ENCODE measurements at places on chromosomes 4 and X.

DNA sequence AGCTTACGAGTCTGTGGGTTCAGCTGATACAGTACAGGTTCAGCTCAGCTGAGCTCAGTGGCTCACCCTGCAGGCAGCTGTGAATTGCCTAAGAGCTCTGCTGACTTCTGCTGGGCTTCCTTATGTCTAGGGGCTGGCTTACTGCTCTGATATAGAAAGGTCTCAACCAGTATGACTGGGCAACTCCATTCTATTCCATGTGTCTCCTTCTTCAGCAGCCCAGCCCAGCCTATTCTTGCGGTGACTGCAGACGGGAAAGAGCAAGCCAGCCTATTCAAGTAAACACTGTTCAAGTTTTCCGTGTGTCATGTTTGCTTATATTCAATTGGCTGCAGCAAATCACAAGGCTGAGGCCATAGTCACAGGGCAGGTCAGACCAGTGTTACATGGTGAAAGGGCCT lies 615.4 kb upstream of the ZFP42 start:
- no peak for DNase-seq

DNA sequence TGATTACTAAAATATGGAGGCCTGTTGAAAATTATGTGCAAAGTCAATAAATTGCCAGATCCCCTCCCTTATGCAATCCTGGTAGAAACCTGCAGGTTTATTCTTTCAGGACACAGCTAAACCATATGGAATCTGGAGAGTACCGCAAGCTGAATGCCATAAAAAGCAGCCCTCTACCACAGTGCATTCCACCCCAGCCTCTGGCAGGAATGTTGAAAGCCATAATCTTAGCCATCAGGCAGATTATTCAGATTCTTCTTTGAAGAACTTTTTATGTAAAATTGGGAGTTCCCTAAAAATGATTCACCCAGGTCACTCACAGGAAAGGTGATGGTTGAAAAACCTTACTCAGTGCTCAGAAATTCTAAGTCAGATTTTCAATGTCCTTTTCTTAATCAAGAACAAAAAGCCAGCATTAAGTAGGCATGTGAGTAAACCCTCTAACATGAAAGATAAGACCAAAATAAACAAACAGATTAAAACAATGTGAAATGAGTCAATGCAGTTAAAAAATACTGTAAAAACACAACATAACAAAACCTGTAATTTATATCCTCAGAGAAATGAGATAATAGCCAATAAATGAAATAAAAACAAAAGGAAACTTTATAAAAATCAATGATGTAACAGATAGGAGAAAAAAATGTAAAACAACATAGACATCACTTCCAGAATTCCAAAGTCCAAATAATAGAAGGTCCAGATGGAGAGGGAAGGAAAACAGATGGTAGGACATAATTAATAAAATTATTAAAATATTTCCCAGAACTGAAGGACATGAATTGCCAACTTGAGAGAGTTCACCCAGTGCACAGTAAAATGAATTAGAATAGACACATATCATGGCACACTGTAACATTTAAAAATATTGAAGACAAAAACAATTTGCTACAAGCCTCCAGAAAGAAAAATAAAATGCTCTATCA lies 226.9 kb downstream of the FSTL5 start:
- no peak for DNase-seq

- DNase-seq, result no peak
Measured at GRCh38 chr4:72390409-72390808, 178.6 kb downstream of the ADAMTS3 start.

DNA sequence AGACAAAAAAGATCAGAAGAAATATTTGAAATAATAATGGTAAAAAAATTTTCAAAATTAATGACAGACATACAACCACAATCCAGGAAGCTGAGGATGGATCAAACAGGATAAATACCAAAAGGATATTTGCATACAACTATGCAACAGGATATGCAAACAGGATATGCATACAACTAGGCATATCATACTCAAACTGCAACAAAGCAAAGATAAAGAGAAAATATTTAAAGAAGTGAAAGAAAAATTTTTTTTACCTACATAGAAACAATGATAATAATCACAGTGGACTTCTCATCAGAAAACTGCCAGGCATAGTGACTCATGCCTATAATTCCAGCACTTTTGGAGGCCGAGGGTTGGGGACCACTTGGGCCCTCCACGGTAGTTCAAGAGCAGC lies 11.3 kb upstream of the DHX15 start:
- no peak for DNase-seq

GRCh38 chr4:46946919-46947536 lies 38.0 kb upstream of the COX7B2 start:
- no peak for DNase-seq

GRCh38 chr4:2256156-2256731 lies 5.7 kb downstream of the MXD4 start:
- no peak for DNase-seq

GRCh38 chr4:44722001-44722400 lies 4.4 kb downstream of the GNPDA2 start:
- no peak for DNase-seq

DNA sequence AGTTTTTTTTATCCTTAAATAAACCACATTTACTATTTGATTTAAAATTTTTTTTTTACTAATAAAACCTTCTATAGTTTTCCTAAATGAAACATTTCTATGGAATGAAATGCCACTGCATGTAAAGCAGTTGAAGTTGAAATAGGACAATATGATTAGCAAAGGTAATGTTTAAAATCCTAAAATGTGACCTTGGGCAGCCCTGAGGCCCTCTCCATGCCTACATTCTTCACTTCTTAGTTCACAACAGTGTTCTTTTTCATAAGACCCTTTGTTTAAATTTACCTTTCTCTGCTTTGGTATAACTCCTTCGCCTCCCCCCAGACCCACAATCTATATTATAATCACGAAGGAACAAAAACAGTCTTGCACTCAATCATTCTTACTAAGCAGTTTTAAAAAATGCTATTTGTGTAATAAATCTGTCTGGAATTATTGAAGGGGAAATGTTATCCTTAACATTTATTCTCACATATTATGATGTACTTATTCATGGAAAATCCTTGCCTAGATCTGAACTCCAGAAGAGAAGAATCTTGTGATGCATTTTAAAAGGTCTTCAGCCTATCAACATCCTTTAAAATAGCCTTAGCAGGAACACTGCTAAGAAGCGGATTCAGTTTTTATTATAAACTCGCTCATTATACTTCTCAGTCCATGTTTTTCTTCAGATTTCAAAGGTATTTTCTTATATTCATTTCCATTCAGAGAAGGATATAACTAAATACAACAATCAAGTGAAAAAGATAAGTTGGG lies 124.6 kb upstream of the NAP1L5 start:
- no peak for DNase-seq

DNA sequence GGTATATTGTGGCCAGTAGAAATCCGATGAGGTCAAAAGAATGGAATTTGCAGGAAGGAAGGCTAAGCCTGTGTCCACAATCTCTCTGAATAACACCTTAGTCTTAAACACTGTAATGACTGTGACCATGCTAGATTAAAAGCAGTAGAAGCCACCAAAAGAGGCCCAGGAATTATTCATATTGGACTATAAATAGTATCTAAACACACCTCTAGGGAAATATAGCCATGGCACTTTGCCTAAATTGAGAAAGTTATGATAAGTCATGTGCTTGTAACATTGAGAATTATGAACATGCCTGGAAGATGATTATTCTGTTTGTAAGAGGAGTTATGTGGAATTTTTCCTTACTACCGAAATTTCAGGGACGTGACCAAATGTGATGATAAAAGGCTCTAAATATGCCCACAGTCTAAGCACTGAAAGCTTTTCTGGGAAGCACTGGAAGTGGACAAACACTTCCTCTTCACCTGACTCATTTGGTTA lies 298.5 kb downstream of the KCTD8 start:
- no peak for DNase-seq

DNA sequence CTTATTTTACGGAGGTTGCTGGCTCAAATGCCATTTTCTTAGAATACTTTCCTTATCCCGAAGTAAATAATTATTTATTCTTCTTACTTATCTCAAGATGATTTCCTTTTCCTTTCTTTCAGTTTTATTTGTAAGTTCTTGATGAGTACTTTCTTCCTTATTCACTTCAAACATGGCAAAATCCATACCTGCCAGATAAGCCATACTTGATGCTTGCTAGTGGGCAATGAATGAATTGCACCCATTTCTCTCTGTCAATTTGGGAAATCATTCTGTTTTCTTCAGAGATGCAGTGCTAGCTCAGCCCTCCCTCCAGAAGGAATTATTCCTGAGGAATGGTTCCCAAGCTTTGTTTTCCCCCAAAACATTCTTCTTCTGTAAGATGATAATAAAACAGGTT lies 598.3 kb downstream of the SPRY1 start:
- no peak for DNase-seq

DNA sequence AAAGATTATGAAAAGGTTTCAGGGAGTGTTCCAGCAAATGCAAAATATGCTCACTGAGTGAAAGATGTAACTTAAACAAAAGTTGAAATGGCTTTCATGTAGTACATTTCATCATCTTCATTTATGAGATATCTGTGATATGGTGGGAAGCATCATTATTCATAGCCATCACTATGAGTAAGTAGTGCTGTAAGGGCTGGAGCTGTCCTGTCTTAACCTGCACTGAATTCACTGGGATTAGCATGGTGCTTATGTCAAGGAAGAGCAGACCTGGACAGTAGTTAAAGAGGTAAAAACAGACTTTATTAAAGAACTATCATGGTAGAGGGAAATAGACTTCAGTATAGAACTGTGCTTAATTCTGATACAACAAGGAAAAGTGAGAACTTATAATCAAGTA lies 1347.3 kb downstream of the RPA4 start:
- no peak for DNase-seq

DNA sequence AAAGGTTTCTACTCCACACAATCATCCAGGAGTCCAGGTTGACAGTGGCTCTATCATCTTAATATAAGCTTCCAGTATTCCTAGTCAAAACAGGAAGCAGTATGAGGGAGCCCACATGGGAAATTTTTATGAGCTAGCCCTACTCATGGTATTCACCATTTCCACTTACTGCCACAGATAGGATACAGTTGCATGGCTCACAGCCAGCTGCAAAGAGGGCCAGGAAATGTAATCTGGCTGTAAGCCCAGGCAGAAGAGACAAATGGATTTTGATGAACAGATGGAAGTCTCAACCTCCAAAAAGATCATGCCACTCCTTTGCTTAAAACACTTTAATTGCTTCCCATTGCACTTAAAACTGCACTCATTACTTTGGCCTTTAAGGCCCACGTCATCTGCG lies 150.6 kb downstream of the ADAMTS3 start:
- DNase-seq, result peak; percentile 3

DNA sequence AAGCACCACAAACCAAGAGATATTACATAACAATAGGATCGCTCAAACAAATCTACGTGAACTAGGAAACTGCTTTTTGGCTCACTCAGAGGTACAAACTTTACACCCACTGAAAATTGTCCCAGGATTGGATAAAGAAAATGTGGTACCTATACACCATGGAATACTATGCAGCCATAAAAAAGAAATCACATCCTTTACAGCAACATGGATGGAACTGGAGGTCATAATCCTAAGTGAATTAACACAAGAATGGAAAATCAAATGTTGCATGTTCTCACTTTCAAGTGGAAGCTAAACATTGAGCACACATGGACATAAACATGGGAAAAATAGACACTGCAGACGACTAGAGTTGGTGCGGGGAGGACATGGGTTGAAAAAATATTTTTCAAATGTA lies 207.8 kb downstream of the CBR4 start:
- DNase-seq, result no peak

DNA sequence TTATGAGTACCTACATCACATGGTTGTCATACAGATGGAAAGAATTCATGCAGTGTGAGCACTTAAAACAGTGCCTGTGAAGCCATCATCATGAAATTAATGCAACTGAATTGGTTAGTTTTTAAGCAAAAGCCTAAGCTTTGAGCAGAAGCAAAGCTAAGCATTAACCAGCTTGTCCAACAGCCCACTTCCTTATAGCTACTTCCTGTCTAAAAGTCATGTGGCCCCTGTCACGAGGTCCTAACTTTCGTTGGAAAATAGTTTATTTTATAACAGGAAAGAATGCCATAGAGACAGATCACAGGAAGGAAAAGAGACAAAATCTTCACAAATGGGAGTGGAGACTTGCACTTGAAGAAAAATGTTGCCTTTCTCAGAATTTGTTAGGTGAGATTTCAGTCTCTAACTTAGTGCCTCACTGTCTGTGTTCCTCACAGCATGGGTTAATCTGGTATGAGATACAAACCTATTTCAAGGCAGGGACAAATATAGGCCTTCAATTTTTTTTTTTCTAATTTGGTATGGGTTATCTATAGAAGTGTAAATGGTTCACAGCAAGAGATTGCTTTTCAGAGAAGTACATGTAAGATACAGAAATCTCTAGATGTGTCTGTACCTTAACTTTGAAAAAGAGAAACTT lies 27.7 kb upstream of the VCX start:
- no peak for DNase-seq

- DNase-seq, result no peak
Measured at GRCh38 chrX:40168480-40169011, 70.8 kb upstream of the BCOR start.

- no peak for DNase-seq
Measured at GRCh38 chr4:130722361-130722760, 1626.4 kb downstream of the C4orf33 start.

GRCh38 chr4:107654694-107655093 lies 65.3 kb downstream of the PAPSS1 start:
- DNase-seq, result no peak

GRCh38 chrX:131841496-131842437 lies 181.3 kb upstream of the STK26 start:
- DNase-seq, result peak; percentile 50

DNA sequence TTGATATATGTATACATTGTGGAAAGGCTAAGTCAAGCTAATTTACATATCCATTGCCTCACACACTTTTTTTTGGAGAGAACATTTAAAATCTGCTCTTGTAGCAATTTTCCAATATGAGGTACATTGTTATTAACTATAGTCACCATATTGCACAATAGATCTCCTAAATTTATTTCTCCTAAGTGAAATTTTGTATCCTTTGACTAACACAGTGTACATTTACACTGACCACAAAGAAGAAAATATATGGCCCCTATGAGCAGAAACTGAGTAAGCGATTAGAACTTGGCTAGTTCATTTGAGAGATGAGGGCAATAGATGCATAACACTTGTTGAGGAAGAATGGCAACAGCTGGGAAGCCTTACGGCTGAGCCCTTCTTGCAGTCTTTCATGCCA lies 20.3 kb upstream of the GUCY1B1 start:
- DNase-seq, result no peak

- no peak for DNase-seq
Measured at GRCh38 chr4:180794333-180794732, 1448.9 kb upstream of the TENM3 start.

DNA sequence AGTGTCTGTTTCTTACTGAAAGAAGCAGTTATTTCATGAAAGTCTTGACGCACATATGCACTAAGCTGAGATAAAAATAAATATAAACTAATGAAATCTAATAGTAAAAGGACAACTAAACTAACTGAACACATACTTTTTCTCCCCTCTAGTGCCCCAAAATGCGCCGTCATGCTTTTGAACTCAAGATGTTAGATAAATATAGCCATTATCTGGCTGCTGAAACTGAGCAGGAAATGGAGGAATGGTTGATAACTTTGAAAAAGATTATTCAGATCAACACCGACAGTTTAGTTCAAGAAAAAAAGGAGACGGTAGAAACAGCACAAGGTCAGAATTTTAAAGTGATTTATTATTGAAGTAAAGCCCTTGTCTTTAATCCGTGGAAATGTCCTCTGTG lies 70.2 kb downstream of the DOCK11 start:
- no peak for DNase-seq
